Stimulated activated naive CD8-positive, alpha-beta T cell treated with anti-CD3 and anti-CD28 coated beads, Interleukin-15, amount 100 ng/mL, for 72 hours (primary cell): ENCODE measurements at places on chromosomes 6 and 20.

DNA sequence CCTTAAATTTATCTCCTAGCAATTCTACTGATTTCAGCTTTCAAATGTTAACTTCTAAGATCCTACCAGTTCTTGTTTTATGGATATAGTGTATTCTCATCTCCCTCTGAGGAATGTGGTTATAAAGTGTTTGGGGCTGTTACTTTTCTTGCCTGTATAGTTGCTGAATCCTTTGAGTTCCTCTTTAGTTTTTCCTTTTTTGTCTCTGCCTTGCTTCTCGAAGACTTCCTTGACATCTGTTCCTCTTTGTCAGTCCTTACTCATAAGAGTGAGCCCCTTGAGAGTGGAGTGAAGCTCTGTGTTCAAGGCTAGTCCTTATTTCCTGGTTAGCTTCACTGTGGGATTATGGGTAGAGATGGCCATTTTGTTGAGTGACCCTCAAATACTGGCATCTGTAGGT lies 84.6 kb downstream of the ELOVL4 start:
- DNase-seq = no peak

- DNase-seq = peak; percentile 32
Observed at GRCh38 chr6:22102671-22103070, 194.2 kb downstream of the PRL start.

- no peak for DNase-seq
Observed at GRCh38 chr6:141264101-141264500, 868.6 kb upstream of the GJE1 start.

- no peak for DNase-seq
Observed at GRCh38 chr6:127907960-127908640, 7.2 kb upstream of the THEMIS start.

GRCh38 chr6:148231572-148231971 lies 111.1 kb upstream of the SASH1 start:
- DNase-seq = no peak

DNA sequence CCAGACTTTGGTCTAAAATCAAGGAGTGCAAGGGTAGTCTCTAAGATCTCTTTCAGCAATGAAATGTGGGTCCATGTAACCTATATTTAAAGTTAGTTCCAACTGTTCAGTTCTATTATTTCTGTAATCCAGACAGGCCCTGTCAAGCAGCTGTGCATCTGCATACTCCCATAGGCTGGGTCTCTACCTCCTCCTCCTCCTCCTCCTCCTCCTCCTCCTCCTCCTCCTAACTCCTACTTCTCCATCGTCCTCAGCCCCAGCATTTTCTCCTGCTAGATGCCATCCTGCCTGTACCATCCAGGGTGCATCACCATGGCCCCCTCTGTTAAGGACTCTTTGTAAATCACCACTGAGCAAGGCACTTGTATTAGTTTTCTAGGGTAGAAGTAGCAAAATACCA lies 52.4 kb upstream of the TPD52L1 start:
- no peak for DNase-seq

DNA sequence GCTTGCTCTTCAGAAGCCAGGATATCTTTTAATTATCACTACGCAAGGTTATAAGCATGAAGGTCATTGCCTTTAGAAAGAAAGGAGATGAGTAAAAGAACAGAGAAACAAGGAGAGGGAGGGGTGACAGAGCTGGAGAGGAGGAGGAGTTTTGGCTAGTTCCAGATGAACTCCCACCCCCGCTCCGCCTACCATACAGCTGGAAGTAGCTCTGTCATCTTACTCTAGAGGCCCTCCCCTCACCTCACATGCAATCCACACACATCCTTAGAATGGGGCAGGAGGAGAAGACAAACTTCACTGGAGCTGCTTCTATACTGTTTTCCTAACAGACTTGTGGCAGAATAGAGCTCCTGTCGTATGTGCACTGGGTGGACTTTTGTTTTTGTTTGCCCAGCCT lies 144.7 kb downstream of the SCML4 start:
- no peak for DNase-seq

DNA sequence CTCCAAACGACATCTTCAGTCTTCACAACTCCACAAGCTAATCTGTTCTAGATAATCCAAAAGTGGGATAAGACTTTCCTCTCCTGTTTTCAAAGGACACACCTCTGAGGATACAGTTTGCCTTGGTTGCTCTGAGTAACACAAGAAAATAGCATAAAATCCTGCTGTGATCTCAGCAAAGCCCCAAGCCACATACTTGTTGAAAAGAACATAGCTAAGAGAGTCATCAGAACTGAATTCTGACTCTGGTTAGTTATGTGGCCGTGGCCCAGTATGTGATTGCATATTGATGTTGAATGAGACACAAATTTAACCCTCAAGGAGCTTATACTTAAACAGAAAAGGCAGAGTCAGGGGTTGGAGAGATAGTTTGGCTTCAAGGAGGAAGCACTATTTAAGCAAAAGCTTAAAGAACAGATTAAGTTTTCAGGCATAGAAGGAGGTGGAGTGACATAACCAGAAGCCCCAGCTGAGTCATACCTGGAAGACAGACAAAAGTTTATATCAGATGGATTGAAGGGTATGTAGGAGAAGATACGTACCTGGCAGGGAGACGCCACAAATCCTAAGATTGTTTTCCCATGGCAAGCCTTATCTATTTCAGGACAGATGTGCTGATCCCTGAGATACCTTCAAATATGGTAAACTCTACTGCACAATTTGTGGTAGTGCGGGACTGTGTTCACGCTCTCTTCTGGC lies 41.2 kb downstream of the OPN5 start:
- no peak for DNase-seq

DNA sequence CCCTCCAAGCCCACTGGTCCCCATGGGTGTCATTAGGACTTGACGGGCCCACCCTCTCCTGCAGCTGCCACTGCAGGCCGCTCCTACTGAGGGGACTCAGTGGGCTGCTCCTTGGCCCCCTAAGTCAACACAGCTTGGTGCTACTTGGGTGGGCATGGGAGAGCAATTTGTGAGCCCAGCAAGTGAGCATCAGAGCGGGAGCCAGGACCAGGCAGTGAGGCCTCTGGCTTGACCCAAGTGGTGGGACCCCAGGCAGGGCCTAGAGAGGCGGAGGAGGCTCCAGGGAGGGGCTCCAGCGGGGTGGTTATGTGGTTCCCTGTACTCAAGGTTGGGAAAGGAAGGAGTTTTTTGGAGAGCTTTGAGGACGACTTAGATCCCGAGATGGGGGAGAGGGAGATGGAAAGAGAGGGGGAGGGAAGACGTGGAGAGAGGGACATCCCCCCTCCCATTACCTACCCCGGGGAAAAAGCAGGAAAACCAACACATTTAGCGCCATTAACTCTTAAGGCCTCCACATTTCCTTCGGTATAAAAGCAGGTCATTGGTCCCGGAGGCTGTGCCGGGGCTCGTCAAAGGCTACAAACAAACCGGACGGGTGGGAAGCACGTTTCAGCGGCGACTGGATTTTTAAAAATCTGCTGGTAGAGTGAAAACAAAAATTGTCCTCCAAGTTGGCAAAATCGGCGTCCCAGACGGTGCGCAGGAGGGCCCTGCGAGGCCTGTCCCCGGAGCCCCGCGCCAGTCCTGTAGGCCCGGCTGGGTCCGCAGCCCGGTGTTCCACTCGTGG lies 8.8 kb downstream of the FOXC1 start:
- no peak for DNase-seq

- no peak for DNase-seq
Observed at GRCh38 chr6:36740818-36741179, 43.2 kb downstream of the RAB44 start.

DNA sequence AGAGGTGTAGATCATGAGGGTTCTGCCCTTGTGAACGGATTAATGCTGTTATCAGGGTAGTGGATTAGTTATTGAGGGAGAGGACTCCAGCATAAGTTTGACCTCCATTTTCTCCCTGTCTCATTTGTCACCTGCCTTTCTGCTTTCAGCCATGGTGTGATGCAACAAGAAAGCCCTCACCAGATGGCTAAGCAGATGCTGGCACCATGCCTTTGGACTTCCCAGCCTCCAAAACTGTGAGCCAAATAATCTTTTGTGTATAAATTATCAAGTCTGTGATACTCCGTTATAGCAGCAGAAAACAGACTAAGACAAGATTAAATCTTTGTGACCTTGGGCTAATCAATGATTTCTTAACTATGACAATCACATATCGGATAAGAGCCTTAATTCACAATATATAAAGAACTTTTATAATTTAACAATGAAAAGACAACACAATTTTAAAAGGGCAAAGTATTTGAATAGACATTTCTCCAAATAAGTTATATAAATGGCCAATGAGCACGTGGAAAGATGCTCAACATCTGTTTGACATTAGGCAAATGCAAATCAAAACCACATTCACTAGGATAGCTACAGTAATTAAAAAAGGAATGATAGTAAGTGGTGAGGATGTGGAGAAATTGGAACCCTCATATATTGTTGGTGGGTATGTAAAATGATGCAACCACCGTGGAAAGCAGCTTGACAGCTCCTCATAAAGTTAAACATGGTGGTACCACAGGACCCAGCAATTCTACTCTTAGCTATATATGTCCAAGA lies 45.3 kb upstream of the IFNGR1 start:
- DNase-seq = no peak

GRCh38 chr6:14072084-14072483 lies 45.5 kb upstream of the CD83 start:
- peak; percentile 72 for DNase-seq

DNA sequence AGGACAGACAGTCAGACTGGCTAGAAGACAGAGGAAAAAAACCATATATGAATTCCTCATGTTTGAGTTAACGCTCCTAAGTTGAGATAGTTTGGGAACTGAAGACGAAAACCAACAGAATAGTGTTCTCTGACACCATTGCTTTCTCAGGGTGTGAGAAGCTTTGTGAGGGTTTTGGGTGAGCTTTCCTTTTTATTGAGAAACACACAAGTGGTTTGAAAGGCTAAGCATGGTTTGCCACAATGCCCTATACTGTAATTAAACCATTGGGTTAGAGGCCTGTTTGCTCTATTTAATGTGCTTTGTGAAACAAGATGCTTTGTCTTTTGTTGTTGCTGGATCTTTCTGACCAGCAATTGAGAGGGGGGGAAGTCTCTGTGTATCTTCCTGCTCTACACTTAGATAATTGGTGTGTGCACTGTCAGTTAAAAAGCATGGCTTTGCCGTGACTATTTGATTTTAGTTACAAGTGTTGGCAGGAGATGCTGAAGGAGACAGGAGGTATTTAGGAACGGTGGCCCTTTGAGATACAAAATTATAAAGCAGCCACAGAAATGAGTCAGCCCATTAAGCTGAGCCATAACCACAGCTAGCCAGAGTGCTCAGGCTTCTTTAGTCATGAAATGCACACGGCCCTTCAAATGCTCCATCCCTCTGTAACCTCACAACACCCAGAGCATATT lies 273.0 kb upstream of the PREP start:
- no peak for DNase-seq

DNA sequence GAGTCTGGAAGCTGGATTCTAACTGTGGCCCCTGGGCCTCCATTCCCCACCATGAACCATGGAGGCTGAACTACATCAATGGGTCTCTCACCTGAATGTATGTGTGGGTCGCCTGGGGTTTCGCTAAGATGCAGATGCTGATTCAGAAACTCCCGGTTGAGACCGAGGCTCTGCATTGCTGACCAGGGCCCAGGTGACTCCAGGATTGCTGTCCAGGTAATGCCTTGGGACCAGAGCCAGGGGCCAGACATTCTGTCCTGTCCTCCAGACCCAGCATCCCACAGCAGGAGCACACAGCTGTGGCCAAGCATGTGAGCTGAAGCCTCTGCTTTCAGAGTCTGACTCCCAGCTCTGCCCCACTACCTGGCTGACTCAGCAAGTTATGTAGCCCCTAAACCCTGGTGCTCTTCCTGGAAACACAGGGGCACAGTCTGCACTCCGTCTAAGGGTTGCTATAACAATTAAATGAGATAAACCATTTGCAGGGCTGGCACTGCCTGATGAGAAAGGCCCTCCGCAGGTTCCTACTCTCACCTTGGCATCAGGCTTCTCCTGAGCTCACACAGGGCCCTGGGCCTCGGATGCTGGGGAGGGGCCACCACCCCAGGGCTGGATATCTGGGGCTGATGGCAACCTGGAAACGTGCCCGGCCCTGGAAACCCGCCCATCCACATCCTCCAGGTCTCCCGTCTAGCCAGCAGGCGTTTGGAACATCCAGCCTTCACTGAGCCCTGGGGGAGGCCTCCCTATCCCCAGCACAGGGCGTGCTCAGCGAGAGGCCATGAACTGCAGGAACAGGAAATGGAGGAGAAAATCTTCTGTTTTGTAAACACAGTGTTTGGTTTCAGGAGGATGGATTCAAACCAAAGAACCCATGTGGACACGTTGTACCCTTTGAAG lies 175.7 kb downstream of the DLL1 start:
- DNase-seq = peak; percentile 4

DNA sequence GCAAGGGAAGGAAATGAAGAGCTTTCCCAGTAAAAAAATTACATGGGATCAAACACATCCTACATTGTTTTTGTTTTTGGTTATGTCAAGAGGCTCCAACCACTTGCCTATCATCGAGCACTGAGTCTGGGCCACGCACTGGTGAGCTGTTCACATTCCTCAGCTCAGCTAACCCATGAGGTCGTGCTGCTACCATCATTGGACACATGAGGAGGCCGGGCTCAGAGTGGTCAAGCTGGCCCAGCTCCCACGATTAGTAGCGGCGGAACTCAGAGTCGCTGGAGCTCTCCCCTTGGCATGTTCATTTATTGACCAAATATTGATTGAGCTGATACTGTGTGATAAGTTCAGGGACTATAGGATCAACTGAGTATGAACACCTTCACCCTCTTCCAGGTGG lies 164.9 kb downstream of the CDH26 start:
- no peak for DNase-seq

- no peak for DNase-seq
Observed at GRCh38 chr20:3167738-3168078, 5.6 kb downstream of the LZTS3 start.

DNA sequence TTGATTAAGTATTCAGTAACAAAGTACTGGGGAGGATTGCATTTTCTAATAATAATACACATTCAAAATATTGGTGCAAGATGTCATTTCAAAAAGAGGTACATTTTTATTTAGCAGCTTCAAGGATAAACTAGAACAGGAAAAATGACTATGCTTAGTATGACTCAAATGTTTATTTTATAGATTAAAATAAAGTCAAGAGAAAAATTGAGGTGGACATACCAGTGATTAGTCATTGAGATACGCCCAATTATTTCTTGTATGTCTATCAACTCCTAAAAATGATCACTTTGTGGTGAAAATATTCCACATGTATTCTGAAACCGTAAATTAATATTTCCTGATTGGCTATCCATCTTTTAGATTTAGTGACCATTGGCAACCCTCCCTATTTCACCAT lies 96.7 kb downstream of the PHF3 start:
- no peak for DNase-seq

GRCh38 chr6:160795721-160796120 lies 93.7 kb downstream of the PLG start:
- no peak for DNase-seq

- no peak for DNase-seq
Observed at GRCh38 chr6:52759085-52759484, 4.2 kb downstream of the GSTA2 start.

GRCh38 chr20:51121272-51121671 lies 98.4 kb upstream of the KCNG1 start:
- no peak for DNase-seq

DNA sequence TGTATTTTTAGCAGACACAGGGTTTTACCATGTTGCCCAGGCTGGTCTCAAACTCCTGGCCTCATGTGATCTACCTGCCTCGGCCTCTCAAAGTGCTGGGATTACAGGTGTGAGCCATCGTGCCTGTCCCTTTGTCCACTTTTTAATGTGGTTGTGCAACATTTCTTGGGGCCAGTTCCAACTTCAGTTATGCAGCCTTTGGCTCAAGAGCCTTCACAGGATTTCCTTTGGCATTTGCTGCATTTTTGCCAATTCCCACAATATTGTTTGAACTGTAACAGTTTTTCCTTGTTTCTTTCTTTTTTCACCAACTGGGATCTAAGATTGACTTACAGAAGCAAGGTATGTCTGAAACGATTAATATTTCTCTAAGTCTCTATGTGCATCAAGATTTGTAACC lies 63.6 kb downstream of the EDN1 start:
- no peak for DNase-seq
